GM03348 (cell line): ENCODE measurements at places on chromosomes 2 and 18.

- DNase-seq: no peak
Measured at GRCh38 chr2:29360016-29360784, 245.0 kb downstream of the CLIP4 start.

DNA sequence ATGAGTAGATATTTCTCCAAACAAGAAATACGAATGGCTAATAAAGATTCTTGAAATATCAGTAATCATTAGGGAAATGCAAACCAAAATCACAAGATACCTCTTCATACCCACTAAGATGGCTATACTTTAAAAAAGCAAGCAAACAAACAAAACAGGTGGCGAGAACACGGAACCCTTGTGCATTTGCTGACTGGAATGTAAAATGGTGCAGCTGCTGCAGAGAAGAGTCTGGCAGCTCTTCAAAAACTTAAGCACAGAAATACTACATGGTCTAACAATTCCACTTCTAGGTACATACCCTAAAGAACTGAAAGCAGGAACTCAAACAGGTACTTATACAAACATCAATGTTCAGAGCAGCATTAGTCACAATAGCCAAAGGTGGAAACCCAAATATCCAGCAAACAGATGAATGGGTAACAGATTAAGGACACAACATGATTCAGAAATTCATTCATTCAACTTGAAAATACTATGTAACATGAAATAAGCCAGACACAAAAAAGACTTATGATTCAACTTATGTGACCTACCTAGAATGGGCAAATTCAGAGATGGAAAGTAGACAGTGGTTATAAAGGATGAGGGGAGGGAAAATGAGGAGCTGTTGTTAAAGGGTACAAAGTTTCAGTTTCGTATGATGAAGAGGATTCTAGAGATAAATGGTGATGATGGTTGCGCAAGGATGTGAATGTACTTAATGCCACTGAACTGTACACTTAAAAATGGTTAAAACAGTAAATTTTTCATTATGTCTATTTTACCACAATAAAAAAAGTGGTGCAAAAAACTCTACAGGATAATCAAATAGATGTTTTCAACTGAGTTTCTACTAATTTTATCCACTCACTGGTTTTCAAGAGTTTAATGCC lies 26.9 kb upstream of the GPR75 start:
- DNase-seq: no peak

DNA sequence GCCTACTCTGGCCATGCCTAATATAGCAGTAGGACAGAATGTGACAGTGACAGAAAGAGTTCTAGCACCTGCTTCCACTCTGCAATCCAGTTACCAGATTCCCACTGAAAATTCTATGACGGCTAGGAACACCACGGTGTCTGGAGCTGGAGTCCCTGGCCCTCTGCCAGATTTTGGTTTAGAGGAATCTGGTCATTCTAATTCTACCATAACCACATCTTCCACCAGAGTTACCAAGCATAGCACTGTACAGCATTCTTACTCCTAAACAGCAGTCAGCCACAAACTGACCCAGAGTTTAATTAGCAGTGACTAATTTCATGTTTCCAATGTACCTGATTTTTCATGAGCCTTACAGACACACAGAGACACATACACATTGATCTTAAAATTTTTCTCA lies 45.2 kb upstream of the TTR start:
- no peak for DNase-seq

DNA sequence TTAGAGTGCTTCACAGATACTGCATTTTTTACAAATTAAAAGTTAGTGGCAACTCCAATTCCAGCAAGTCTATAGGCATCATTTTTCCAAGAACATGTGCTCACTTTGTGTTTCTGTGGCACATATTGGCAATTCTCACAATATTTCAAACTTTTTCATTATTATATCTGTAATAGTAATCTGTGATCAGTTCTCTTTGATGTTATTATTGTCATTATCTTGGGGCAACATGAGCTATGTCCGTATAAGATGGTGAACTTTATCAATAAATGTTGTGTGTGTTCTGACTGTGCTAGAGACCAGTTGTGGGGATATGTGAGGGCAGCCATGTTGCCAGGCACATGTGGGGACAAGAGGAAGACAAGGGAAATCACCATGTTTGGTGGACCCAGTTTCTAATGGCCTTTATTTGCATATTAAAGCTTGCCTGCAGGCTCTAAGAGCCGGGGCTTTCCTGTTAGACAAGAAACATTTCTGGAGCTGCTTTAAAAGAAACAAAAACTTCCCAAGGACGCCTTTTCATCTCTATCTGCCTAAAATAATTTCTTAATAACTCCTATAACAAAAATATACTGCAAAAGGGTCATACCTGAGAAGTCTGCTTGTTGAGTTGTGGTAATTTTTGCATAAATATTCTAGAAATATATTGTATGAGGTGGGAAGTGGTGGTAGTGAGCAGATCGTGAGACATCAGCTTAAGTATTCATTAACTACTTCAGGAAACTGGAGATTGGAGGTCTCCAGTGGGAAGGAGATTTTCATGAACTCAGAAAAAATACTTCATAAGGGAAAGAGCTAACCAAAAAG lies 37.2 kb downstream of the KYNU start:
- no peak for DNase-seq

- no peak for DNase-seq
Measured at GRCh38 chr18:24731981-24732380, 271.5 kb downstream of the HRH4 start.

GRCh38 chr2:73949802-73950201 lies 23.1 kb downstream of the DGUOK start:
- DNase-seq: no peak

DNA sequence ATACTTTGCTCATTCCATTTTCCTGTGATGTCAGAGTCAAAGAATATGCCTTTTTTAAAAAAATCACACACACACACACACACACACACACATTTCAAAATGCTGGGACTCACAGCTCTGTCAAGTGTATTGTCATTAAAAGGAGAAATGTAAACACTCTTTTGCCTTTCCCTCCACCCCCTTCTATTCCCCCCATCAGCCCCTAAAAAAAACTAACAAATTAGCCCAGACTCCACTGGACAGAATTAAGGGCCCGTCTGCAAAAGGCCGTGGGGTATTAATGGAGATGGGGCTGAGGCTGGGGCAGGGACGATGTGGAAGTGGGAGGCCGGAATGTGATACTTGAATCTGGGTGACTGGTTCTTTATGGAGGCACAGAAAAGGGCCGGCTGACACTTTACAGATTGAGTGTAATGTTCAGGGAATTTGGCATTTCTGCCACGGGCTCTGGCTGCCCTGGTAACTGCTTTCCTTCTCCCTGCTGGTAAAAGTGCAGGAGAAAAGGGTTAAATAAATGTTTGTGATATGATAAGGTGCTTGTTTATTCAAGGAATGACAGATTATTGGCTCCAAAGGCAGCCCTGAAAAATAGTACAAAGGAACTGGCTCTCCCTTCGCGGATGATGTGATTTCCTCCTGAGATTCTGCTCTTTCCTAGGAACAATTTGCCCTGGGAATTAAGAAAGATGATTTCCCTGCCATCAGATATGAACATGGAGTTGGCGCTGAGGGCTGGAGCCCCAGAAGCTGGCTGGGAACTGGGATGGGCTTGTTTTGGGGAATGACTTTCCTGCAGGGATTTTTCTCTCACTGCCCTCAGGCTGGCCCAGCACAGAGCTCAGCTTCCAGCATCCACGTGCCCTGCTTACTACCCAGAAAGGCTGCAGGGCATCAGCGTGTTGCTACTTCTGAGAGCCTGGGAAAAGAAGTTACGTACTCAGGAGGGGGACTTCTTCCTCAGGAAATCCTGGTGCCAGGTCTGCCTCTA lies 52.8 kb upstream of the CTAGE1 start:
- DNase-seq: no peak

DNA sequence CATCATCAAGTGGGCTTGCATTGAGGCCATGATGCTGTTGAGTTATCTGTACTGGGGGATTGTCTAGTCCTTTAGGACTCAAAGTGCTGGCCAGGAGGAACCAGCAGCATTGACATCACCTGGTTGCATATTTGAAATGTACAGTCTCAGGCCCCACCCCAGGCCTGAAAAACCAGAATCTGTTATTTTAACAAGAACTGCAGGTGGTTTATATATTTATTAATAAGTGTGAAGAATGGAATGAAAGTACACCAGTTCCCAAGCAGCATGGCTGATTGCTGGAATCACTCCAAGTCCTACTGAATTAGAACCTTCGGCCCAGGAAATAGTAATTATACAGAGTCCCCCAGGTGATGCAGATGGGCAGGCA lies 2.8 kb downstream of the IL1F10 start:
- no peak for DNase-seq

- no peak for DNase-seq
Measured at GRCh38 chr18:55031979-55032378, 72.7 kb upstream of the CCDC68 start.

GRCh38 chr2:109497911-109498870 lies 115.6 kb downstream of the SEPTIN10 start:
- peak; percentile 62 for DNase-seq

- DNase-seq: peak; percentile 35
Measured at GRCh38 chr2:174673876-174674275, 76.3 kb upstream of the WIPF1 start.

DNA sequence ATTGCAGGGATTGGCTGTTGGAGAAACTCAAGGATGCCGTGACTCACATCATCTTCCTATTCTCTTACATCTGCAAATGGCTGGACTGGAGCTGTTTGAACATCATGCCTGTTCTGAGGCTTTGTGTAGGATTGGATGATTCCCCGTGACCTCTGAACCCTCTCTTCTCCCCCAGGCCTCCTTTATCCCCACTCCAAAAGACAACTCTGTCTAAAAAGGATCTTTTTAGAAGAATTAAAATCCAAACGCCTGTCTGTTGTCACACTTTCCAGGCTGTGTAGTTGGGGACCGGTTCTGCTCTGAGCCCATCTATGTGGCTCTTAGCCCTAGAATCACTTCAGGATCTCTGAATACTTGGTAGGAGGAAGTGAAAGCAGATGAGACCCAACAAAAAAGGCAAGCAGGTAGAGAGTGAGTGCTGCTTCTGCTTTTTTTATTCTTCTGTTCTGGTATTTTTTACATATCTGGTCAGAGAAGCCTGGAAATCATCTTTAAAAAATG lies 565 bp downstream of the SP140 start:
- no peak for DNase-seq

DNA sequence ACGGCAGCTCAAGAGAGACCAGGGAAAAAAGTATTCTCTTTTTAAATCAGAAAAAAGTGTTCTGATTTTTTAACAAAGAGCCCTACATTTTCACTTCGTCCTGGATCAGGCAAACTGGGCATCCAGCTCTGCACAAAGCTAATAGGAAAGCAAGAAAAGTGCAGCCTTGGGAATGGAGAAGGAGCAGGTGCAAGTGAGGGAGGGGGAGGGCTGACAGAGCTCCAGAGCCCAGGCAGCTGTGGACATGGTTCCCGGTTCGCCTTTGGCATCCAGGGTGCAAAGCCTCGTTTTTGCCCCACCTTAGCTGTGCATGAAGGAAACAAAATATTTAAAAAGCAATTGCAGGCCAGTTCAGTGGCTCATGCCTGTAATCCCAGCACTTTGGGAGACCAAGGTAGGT lies 82.2 kb downstream of the FAM124B start:
- DNase-seq: no peak

DNA sequence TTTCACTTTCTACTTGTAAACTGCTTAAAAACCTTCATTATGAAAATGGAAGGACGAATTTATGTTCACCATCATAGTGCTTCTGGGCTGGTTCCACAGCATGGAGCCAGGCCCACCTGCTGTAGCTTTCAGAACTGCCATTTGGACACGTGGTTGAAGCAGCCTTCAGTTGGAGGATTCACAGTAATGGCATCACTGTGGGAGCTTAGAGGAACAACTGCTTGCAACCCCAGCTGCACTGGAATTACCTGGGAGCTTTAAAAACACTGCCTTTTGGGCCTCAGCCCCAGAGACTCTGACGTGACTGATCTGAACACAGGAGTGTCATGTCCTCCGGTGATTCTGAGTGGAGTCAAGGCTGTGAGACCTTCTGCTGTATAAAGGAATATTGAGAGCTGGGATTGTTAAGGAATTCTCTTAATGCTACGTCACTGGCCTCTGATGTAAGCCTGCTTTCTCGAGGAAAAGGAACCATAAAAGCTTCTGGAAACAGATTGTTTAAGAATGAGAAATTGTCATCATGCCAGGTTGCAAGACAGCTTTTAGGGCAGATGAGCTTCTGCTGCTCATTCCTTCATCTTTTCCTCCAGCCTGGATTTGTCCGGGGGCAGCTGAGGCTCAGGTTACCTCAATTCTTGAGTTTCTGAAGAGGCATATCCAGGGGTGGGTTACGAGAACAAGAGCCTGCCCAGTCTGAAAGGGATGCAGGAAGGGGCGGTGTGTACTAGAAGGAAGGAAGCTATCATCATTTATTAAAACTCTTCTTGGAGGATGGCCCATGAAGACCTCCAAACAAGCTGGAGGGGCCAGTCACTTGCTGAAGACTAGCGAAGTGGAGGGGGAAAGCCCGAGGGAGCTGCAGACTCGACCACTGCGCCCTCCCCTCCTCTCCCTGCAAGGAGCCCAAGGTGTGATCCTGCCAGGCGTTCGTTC lies 1.3 kb upstream of the IL1R1 start:
- peak; percentile 76 for DNase-seq

DNA sequence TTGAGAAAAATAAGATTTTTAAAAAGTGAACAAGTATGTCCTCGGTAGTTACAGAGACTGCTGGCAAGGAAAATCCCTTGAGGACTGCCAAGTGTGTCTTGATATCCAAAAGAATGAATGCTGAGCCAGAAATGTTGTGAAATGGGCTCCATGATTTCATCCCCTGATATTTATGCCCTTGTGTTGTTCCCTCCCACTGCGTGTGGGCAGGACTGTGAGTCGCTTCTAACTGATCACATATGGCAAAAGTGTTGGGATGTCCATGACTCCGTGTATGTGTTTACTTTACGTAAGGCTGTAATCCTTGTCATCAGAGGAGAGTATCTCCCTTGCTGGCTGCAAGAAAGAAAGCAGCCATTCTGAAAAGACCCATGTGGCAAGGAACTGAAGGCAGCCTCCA lies 285.1 kb downstream of the SS18 start:
- peak; percentile 82 for DNase-seq

DNA sequence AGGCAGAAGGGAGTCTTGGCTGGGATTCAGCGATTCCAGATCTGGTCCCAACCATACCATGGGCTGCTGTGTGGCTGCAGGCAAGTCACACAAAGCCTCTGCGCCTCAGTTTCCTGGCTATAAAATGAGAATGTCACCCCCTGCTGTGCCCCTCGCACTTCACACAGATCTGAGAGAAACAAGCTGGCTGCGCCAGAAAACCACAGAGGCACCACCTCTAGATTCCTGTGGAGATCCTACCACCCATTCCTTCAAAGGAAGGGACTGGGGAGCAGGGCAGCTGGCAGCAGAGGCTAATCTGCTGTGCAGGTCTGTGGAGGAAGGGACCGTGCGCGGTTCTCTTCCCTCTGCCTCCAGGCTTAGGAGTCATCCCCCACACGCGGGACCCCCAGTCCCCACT lies 19.8 kb downstream of the NEURL3 start:
- no peak for DNase-seq

DNA sequence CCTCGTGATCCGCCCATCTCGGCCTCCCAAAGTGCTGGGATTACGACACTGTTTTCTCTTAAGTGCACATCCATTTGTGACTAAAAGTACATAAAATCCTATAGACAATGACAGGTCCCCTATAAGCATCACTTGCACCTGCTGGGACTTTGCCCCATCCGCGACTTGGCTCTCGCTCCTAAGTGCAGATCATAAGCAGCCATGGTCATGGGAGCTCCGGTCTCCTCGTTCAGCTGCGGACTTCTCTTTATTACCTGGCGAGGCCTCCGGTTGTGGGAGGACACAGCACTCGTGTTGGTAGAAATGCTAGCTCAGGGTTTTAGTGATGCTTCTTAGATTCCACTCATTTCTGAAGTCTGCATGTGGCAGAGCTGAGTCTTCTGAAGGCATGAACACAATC lies 92.7 kb upstream of the ST6GAL2 start:
- DNase-seq: no peak

- DNase-seq: no peak
Measured at GRCh38 chr2:150063931-150064548, 423.4 kb downstream of the RND3 start.
